GM12892 (cell line): ENCODE measurements at places on chromosomes 16 and 17.

DNA sequence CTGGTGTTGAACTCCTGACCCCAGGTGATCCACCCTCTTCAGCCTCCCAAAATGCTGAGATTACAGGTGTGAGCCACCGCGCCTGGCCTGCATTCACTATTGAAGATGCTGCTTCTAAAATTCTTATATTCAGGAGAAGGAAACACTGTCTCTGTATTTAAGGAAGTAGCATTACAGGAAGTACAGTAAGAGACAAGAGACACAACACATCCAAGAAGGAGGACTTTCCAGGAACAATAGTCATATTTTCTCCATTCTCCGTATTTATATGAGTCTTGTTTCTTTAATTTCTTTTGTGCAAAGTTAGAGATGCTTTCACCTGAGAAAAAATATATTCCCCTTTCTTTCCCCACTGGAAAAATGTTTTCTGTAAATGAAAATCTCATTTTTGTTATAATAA lies 18.3 kb upstream of the ABCA3 start:
- no peak for DNase-seq

DNA sequence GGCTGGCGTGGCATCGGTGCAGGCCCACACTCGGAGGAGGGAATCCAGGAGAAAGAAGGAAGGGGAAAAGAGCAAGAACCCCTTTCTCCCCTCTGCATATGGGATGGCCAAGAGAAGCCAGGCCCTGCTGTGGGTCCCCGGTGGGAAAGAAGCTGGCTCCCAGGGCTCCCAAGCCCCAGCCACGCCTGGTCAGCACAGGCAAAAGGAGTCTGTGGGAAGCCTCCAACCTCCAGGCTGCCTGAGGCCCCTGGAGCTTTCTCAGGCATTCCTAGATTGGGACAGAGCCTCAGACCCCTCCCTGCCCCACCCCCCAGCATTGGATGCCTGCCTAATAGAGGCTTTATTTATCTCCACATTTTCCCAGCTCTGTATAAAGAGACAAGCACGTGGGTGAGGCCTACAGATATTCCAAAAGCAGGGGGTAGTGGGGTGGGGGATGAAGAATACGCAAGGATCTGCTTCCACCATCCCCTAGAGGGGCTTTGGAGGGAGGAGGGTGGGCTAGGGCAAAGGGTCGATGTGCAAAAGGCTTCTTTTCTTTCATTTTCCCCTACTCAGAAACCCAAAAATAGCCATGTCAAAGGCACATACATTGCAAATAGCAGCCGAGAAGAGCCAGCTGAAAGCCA lies 56.4 kb downstream of the MPRIP start:
- DNase-seq = no peak

DNA sequence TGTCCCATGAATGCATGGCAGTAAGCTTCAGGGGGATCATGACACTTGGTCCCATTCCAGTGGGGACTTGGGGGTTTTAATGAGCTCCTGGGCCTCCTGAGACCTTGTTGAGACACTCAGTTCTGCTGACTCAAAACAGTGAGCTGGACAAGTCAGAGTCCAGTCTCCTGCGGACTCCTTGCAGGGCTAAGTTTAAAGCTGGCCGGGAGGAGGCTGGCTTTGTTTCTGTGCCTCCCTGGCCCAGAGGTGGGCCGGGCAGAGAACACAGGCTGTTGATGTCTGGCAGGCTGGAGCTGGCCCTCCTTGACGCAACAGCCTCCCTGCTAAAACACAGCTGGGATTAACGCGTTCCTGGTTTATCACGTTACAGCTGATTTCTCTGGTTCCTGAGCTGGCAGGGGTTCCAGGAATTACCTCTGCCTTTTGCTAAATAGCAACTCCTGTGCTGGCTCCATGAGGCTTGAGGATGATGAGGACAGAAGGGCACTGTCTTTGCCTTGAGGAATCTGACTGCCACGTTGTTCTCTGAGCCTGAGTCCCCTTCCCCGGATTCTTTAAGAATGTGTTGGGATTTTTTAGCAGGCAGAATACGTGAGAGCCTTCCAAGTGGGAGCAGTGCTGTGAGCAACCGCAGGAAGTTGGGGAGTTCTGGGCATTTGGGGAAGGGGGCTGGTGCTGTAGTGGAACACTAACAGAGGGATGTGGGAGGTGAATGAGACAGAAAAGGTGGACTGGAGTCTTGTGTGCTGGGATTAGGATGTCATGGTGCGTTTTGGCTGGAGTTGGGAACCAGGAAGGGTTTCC lies 2.0 kb downstream of the GPT2 start:
- DNase-seq = no peak

- no peak for DNase-seq
These were observed 55.8 kb downstream of the MYH10 start for GRCh38 chr17:8574687-8575086.

DNA sequence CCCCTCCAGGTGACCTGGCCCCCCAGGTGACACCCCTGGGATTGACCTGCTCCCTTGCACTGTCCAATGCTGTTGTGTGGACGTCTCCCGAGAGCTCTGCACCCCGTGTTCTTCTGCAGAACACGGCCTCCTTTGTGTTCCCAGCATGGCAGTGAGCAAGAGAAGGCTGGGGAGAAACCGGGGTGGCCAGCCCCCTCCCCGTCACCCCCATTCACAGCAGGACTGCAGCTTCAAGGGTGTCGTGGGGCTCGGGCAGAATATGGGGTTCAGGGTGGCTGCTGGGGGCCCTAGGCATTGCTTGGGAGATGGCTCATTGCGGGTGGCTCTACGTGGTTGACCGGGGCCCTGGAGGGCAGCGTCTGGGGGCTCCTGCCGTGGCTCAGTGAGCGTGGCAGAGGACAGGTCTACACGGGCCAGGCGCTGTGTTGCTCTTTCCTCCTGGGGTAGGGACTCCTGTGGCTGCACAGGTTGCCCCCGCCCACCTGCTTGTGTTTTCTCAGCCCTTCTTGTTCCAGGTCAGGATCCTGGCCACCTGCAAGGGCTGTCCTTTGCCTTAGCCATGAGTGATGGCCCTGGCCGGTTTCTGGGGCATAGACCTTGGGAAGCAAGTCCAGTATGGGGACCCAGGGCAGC lies 12.5 kb downstream of the GSE1 start:
- DNase-seq = no peak

DNA sequence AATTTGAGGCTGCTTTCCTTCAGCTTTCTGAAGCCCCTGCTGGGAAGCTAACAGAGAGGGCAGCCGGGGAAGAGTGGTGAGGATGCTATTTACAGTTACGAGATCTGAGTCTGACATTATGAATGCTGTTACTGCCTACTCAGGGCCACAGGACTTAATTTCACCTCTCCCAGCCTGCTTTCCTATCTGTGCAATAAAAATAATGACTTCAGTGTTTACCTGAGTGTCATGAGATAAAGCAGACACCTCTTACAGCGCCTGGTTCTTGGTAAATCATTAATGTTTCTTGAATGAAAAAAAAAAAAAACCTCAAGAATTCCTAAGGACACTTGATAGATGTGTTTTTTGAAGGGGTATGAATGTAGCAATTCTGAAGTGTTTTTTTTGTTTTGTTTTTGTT lies 24.2 kb upstream of the CPHXL start:
- no peak for DNase-seq
